ENCODE measurements at places on chromosomes 2 and 18.

- no peak for DNase-seq
These were observed 190.5 kb upstream of the SESTD1 start for GRCh38 chr2:179455172-179455524.

- no peak for DNase-seq
These were observed 39.5 kb upstream of the FHL2 start for GRCh38 chr2:105438104-105438929.

GRCh38 chr2:55163941-55164390 is 68.1 kb downstream of the CLHC1 start:
- no peak for DNase-seq

DNA sequence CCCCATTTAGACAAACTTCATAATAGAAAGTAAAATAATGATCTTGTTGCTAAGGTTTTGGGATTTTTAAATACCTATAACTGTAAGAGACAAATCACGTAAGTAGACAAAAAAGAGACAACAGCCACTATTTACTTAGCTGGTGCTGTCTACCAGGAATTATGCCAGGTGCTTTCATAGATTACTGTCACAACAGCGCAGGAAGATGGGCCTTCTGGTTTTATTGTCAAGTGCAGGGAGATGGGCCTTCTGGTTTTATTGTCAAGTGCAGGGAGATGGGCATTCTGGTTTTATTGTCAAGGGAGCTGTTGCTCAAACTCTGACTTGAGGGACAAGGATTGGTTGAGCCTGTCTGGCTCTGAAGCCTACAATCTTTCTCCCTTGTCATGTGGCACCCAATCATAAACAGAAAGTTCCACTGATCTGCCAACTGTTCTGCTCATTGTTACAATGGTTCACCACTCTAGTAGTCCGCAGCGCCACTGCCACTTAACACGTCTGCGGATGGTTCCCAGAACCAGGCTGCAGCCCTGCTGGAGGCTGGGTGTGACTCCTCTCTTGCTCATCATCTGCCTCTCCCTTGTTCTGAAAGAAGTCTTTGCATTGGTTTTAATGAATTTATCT is 95.0 kb downstream of the RNF144A start:
- DNase-seq: no peak

- DNase-seq: no peak
These were observed 222.9 kb upstream of the CDH2 start for GRCh38 chr18:28399781-28400362.

DNA sequence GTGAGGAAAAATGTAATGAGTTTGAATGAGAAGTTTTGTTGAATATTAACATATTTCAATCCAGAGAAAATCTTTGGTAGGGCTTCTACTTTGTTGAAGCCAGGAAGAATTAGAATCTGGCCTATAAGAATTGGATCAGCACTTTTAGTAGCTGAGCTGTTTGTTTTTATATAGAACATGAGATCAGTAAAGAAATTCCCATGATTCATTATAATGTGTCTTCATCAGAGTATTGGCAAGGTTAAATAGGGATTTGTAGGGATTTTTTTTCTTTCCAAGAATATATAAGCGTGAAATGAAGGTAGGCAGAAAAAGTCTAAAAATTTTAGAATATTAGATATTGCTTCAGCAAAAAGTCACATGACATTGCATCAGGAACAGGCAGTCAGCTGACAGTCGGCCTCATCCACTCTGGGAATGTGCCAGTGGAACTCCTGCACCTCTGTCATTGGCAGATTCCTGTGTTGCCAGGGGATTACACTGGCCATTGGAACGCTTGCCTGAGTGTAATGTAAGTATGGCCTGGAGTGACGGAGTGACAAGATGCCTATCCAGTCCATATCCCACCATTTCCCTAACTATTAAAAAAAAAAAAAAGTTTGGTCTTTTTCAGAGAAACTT is 60.6 kb downstream of the SERTAD2 start:
- no peak for DNase-seq

- DNase-seq: no peak
These were observed 270.0 kb upstream of the PXDN start for GRCh38 chr2:2014251-2014771.

GRCh38 chr18:78619854-78620253 is 359.8 kb upstream of the SALL3 start:
- DNase-seq: no peak

DNA sequence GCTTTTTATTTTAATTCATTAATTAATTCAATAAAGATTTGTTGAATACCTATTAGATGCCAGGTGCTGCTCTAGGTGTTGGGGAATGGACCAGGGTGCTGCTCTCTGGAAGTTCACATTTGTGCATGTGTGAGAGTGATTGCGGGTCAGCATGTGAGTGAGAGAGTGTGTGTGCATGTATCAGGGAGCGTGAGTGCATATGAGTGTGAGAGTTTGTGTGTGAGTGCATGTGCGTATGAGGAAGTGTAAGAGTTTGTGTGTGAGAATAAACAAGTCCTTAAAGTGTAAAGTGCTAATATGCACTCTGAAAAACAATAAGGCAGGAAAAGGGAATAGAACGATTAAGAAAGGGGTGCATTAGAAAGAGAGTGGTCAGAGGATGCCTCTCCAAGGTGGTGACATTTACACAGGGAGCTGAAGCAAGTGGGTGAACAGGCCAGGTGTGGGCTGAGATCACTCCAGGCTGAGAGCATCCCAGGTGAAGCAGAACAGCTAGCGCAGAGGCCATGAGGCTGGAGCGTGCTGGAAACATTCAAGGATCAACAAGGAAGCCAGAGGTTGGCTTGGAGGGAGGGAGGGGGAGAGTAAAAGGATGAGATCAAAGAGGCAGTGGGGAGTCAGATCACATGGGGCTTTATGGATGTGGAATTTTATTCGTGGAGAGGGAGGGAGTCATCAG is 50.5 kb upstream of the SLC1A4 start:
- no peak for DNase-seq

DNA sequence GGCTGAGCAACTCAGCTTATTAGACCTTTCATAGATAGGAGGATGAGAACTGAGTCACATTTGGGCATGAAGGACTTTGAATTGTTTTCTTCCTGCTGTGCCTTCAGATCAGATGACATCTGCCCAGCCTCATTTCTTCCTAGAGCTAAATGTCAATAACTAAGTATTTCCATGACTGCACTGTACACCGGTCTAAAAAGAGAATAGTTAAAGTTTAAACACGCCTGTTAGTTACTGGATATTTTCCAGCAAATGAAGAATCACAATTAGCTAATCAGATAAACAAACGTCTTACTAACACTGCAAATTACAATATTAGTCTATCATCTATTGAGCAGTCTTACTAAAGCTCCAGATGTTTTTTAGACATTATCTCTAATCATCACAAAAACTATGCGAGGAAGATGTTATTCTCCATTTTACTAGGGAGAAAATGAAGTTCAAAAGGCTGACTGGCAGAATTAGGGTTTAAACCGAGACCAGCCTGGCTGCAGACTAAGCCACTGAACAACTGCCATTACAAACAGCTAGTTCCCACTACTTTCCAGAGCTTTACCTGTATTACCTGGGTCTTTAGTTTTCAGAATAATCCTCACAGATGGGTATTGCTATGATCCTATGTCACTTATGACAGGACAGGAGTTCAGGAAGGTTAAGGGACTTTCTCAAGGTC is 69.4 kb upstream of the ZNF397 start:
- no peak for DNase-seq

DNA sequence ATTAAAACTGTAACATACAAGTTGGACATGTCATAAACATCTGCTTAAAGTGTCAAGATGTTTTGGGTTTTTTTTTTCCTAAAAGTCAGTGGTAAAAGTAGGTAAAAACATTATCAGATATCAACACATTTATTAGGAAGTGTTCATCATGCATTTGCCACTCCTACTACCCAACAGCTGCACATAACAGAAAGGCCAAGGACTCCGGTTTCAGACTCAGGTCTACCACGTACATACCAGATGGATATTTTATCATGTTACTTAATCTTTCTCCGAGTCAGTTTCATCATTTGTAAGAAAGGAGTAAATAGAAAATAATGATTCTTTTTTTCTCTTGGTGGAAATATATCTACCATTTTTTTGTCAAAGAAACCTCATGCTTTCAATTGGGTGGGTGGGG is 192.3 kb downstream of the UBE2E3 start:
- DNase-seq: no peak

DNA sequence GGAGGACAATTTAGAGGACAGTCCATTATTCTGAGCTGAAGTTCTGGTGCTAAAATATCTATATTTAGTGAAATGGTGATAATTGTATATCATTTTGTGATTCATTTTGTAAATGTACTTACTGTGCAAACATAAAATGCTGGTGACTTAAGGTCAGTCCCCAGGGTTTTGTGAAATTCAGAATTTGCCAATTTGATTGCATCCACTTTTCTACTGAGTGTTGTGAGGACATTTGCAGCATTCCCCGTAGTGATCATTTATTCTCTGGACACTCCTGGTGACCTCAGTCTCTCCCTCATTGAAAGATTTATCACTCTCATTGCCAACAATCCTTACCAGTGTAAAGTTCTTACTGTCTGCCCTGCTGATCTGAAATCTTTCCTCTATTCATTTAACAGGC is 98.2 kb downstream of the SOCS6 start:
- DNase-seq: no peak

DNA sequence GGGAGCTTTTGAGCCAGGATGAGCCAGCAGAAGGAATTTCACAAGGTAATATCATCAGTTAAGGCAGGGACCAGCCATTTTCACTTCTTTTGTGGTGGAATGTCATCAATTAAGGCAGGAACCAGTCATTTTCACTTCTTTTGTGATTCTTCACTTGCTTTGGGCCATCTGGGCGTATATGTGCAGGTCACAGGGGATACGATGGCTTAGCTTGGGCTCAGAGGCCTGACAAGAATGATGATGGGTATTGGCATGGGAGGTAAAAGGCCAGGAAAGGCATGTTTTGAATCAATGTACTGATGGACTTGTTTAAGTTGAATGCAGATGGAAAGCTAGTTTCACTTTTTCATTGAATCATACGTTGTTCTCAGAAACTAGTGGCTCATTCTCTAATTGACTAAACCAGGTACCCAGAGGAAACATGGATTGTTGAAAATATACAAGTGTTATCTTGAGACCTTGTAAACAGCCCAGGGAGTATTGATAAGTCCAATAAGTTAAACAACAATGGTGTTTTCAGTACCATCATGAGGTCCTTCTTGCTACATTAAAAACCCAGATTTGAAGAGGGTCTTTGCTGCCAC is 1672.5 kb upstream of the DDX18 start:
- no peak for DNase-seq

DNA sequence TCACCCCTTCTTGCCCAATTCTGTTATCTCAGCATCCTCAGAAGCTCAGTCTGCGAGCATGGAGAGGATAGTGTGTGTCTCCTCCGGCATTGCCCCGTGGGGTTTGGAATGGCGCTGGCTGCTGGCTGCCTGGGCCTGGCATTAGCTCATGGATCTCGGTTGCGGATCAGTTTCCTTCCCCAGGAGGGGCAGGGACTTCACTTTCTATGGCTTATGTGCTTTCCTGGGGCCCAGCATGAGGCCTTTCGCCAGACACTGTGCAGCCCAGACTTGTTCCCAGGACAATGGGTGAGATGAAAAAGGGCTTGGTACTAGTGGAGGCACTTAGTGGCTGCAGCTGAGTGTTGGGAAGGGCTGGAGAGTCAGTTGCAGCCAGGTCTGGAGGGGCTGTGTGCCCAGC is 143.3 kb downstream of the GLI2 start:
- no peak for DNase-seq

GRCh38 chr2:101052147-101052546 is 50.1 kb downstream of the RPL31 start:
- no peak for DNase-seq

DNA sequence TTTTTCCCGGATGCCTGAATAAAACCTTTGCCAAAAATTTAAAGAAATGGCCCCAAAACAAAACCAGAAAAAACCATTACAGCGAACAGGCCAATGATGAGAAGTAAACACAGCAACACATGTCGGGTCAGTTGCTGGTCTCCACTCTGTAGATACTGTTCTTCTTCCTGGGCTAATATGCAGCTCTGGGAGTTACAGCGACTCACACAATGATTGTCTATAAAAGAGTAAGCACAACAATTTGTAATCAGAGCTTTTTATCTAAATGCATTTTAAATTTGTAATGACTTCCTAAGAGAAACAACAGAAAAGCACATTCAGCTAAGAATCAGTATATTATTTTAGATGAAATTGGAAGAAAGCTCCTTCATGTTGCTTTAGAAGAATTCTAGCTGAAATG is 40.3 kb downstream of the GPR155 start:
- no peak for DNase-seq

DNA sequence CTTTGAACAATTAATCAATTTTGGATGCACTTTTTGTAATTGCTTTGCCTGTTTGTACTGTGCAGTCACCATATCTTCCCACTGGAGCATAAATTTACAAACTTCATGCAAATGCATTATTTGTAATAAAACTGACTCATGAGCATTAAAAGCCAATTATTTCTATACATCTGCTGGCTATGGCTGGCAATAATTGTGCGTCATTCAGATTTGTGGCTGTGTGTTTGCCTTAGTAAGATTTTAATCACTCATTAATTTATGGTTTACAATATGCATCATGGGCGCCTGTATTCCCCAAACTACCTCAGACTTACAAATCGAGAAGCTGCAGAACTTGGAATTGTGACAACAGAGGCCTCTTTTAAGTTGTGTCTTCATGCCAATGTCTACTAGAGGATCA is 132.4 kb upstream of the TRIB2 start:
- no peak for DNase-seq

- no peak for DNase-seq
These were observed 66.7 kb upstream of the BCL2L11 start for GRCh38 chr2:111053825-111054515.

- DNase-seq: no peak
These were observed 99.3 kb downstream of the ASB1 start for GRCh38 chr2:238525990-238526389.

DNA sequence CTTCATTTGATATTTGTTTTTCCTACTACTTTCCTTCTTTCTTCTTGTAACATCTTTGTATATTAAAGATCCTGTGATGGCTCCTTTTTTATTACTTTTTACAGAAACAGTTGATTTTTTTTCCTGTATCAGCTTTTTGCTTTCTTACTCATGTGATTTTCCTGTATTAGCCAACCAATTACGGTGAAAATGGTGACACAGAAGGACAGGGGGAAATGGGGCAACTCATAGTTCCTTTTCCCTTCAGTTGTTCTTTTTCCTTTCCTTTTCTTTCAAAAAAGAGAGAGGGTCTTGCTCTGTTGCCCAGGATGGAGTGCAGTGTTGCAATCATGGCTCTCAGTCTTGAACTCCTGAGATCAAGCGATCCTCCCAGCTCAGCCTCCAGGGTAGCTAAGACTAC is 117.8 kb downstream of the ATL2 start:
- no peak for DNase-seq

DNA sequence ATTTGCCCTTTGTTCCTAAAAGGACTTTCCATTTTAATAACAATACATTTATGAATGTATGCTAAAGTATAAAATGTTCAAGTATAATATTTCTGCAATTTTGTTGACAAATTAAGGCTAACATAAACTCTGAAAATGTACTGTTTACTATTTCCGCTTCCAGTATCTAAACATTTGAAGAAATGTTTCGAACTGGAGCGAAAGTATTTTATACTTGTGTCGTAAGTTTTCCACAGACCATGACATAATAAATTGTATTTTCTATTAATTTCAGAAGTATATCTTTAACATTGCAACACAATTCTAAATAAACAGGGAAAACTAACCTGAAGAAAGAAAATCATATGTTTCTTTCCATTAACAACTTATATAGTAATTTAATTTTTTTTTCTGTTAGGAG is 146.3 kb downstream of the CALCRL start:
- no peak for DNase-seq

GRCh38 chr2:85887566-85888019 is 1.2 kb downstream of the ST3GAL5 start:
- no peak for DNase-seq

Measured in stimulated activated naive CD8-positive, alpha-beta T cell treated with anti-CD3 and anti-CD28 coated beads, Interleukin-15, amount 100 ng/mL, for 72 hours (primary cell).